ENCODE measurements at places on chromosomes 7 and 10. TPM values are rescaled to one million over a fixed set of nuclear protein-coding genes. Genes with fewer than 3 reads are reported as not detected.

The CPN1 gene
- 0.15 TPM for total RNA-seq

The C7orf57 gene
- total RNA-seq = 0.56 TPM

The VSTM4 gene
- 0.73 TPM for total RNA-seq

The TEX47 gene
- not detected for total RNA-seq

The ARMC3 gene
- 0.99 TPM for total RNA-seq

The KCND2 gene
- 7.7 TPM for total RNA-seq

The FOXP2 gene
- 0.43 TPM for total RNA-seq

The NPTX2 gene
- 14.0 TPM for total RNA-seq

The PTPN20 gene
- total RNA-seq = not detected

The RPP38 gene
- total RNA-seq = 23.3 TPM

The NACAD gene
- 6.4 TPM for total RNA-seq

The COL28A1 gene
- 0.22 TPM for total RNA-seq

The CRYGN gene
- 1.0 TPM for total RNA-seq

The GPR15LG gene
- total RNA-seq = not detected

The FBXO24 gene
- total RNA-seq = 0.59 TPM

The PRPS1L1 gene
- not detected for total RNA-seq

The RBM20 gene
- total RNA-seq = 0.29 TPM

The SFTPA2 gene
- total RNA-seq = not detected

The ITIH5 gene
- 7.6 TPM for total RNA-seq

The IGFBP1 gene
- total RNA-seq = not detected

The POM121 gene
- 60.0 TPM for total RNA-seq

The SYT15 gene
- 1.5 TPM for total RNA-seq
